ENCODE measurements at places on chromosomes 12 and 14.
A peak's percentile ranks its signal among the peaks of the same experiment; 100 is the strongest.

DNA sequence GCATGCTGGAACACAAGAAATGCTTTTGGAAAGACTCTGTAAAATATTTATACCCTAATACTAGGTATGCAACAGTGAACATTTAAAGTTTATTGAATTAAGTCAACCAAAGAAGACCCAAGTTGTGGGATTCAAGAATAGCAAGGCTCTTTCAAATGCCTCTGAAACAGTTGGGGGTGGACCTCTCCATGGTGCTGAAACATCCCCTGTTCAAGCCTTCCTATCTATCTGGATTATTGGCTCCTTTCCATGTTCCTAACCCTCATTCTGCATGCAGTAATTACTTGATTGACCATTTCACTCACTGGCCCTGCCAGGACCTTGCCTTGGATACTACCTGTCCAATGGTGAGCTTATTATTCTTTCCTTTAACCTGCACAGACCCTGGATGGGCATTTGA is 349.7 kb downstream of the NRXN3 start:
- peak; percentile 32 for DNase-seq

GRCh38 chr12:64688219-64688618 is 71.0 kb downstream of the GNS start:
- DNase-seq: no peak

GRCh38 chr14:40362856-40363255 is 930.6 kb upstream of the FBXO33 start:
- DNase-seq: no peak

DNA sequence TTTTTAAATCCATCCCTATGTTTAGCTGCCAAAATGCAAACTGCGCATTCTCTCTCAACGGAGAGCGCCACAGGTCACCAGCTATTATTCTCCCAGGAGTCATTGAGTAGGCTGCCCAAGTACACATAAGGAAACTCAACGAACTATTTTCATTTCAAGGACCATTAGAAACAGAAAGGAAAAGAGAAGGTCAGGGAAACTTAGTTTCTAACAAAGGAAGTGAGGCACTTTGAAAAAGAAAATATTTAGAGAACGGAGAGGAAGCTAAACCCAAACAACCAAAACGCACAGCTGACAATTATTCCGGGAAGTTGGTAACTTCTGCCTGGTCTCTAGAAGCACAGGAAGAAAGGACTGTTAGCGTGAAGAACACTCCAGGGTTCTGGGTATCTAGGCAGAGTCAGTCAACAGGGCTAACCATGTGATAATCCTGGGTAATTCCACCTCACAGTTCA is 23.5 kb downstream of the GPHB5 start:
- DNase-seq: no peak

- DNase-seq: peak; percentile 8
Measured at GRCh38 chr14:80867091-80867490, 74.4 kb downstream of the CEP128 start.

- no peak for DNase-seq
Measured at GRCh38 chr14:77314539-77315457, 5.9 kb downstream of the POMT2 start.

DNA sequence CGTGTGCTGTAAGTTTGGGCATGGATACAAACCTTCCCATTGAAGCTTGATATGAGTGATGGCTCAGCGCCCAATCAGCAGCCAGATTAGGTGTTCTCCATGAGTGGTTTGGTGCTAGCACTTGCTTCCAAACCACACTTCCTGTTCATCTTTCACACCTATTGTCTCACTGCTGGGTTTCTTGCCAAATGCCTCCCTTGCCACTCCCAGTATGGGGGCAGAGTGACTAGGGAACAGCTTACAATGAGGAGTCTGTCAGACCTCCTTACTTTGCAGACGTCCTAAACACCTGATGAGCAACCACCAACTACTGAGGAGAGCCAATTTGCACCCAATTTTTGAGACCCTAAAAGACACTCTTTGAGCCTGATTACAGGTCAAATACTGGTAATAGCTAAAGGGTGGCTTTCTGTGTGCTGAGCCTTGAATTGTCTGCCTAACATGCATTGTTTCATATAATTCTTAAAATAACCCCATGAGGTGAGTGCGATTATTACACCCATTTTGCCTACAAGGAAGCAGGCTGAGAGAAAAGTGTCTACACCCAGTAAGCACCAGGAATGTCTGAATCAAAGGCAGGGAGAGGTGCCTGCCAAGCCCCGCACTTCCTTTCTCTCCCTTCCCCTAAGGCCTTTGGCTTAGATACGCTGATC is 48.4 kb upstream of the FOS start:
- DNase-seq: peak; percentile 66

DNA sequence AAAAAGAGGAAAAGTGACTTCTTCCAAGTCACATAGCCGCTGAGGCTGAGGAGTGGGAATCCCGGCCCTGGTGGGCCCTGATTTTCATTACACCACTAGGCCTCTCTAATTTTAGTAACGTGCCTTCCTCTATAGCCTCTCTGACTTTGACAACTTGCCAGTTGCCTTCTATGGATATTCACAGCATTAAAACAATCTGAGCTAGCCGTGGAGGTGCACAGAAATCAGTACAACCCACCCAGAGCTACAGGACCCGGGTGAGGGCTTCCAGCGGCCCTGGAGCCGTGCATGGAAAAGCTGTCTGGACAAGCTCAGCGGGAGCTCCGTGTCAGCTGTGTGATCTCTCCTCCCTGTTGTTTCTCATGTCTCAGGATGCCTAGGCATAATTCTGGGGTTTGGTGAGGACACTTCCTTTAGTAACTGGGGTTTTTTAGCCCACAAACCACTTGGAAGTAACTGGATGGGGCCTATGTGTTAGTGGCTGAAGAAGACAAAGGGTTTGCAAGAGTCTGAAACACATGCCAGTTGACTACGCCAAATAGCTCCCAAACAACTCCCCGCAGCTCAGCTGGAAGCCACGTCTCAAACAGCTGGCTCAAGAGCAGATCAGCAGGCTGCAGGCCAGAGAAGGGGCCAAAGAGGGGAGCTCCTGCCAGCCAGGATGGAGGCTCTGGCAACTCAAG is 53.0 kb downstream of the SSH1 start:
- peak; percentile 91 for DNase-seq

DNA sequence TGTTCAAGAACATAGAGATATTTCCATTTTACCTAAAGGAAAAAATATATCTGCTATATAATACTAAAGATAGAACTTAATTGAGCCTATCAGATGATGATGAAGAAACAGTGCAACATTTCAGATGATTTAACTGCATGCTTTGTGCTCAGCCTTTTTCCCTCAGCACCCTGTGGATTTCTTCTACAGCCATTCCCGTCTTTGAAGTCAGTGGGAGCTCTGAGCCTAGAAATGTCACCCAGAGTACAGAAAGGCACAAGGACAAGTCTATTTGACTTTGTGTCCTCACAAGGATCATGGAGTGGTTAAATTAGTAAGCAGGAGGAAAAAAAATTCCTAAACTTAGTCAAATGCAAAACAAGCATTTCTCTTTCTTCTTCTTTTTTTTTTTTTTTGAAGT is 994.0 kb upstream of the FLRT2 start:
- no peak for DNase-seq

GRCh38 chr12:102675672-102676071 is 195.3 kb upstream of the IGF1 start:
- DNase-seq: peak; percentile 35

All from GM23248 (cell line).